Kidney tubule cell (primary cell): ENCODE measurements at places on chromosomes 5 and 9.

DNA sequence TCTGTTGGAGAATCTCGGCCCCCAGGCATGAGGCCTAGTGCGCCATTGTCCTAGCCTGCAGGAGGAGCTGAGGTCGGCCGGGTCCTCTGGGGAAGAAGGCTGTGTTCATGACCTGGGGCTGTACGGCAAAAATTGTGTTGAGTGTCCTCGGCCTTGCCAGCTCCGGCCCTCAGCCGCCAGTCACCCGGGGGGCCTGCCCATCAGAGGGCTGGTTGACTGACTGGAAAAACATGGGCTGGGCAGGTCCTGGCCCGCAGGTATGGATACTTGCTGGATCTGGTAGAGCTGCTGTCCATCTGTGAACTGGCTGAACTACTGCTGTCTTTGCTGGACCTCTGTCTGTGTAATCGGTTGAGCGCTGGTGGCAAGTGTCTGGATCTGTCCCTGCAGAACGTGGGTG is 136.7 kb upstream of the GAS1 start:
- no peak for DNase-seq

DNA sequence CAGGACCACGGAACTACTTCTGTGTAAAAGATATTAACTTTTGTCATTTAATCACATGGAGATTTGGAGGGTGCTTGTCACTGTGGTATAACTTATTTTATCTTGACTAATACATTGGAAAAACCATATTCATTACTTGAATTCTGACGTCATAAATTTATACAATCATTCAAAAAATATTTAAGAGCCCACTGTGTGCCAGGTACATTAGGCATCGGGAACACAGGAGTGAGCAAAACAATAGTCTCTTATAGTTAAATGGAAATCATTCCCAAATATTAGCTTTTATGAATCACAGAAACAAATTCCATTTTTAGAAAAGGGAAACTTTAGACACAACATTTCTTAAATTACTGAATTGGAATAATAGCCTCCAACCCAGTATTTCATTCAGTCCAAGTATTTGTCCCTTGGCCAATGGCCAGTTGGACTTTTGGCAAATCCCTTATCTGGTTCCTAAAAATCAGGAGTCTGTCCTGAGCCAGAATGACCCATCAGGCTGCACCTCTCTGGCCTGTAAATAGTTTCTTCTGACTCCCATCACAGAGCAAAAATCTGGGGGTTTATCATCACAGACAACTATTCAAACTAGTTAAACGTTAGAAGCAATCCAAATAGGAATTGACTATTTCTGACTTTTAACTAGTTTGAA is 104.3 kb upstream of the FSTL4 start:
- DNase-seq = no peak

DNA sequence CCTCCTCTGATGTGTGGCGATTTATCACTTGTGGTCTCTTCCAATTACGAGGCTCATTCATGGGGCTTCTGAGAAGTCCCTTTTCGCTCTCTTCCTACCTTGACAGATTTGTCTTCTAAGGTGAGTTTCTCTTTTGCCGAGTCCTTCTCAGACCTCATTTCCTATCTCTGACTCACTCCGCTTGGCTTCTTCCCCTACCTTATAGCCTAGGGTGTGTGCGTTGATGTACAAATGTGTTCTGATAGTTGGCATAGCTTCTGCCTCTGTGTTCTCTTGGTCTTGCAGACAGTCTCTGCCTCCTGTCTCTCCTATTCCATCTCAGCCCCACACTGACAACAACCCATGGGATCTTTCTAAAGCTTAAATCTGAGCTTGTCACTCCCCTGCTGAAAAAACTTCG is 56.9 kb upstream of the SHB start:
- no peak for DNase-seq

GRCh38 chr5:150661086-150661485 is at the start of gene MYOZ3:
Gene MYOZ3, plus strand, starts transcription at chr5:150661251. Its CDS starts 1,691 bp downstream, at chr5:150662942.
- DNase-seq = no peak

DNA sequence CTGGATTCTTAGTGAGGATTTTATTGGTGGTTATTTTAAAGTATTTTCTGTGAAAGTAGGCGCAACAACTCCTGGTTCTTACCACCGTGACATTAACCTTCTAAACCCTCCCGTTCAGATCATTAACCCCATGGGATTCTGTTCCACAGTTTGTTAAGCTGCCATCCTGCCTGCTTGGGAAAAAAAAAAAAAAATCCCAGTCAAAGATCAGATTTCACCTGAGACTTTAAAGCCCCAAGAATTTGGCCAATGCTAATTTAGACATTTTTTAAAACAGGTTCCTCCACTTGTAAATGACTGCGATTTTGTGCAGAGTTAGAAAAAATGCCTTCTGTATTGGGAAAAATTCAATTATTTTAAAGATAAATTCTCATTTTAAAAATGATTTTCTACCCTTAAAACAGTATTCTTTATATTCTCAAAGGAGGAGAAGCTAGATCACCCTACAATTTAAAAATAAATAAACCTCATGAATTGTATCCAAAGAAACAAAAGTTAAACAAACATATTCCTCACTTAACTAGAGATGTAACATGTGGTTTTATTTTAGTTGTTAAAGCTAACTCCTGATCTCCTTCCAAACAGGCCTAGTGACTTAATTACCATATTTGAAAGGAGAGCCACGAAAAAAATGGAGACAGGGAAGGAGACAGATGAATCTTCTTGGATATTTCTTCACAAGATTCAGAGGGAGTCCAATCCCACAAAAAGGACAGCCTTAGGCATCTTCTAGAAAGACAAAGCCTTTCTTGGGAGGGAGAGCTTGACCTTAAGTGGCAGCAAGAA is 93.1 kb upstream of the IFNK start:
- no peak for DNase-seq
